ENCODE measurements at places on chromosomes 7 and 10. TPM values are rescaled to one million over a fixed set of nuclear protein-coding genes. Genes with fewer than 3 reads are reported as not detected.

Gene NUTM2A
- total RNA-seq: 1.1 TPM

DNA sequence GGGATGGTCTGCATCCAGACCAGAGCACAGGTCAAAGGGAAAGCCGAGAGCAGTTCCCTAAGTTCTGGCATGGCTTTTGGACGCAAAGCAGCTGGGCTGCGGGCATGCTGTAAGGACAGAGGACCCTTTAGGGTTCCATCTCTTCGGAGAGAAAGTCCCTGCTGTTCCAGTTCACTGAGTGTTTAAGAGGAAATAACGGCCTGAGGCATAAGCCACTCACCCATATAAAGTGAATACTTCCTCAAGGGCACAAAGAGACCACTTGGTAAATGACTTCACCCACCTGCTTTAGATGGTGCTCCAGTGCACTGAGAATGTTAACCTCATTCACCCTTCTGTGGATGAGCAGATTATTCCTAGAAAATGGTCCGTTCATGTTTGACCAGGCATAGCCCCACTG is 586.7 kb upstream of the GALNT17 start:
- H3K4me3 ChIP-seq: no peak overlapping the region
- H3K27me3 ChIP-seq: no peaks in the 10 kb centered on the region
- no peaks in the 10 kb centered on the region for H3K36me3 ChIP-seq
- H3K4me1 ChIP-seq: no peaks in the 10 kb centered on the region
- H3K27ac ChIP-seq: no peak overlapping the region
- DNase-seq: no peak

Gene HOXA13
- total RNA-seq: not detected

Gene SLC16A9
- total RNA-seq: 0.42 TPM

- H3K27me3 ChIP-seq: no peaks in the 10 kb centered on the region
- peak overlapping the region; percentile 82 for H3K27ac ChIP-seq
- H3K4me1 ChIP-seq: no peaks in the 10 kb centered on the region
- peak overlapping the region; percentile 19 for H3K4me3 ChIP-seq
- peak; percentile 53 for DNase-seq
Measured at GRCh38 chr10:129756912-129757901, 206.9 kb downstream of the EBF3 start.

Gene RARRES2
- total RNA-seq: 852 TPM

DNA sequence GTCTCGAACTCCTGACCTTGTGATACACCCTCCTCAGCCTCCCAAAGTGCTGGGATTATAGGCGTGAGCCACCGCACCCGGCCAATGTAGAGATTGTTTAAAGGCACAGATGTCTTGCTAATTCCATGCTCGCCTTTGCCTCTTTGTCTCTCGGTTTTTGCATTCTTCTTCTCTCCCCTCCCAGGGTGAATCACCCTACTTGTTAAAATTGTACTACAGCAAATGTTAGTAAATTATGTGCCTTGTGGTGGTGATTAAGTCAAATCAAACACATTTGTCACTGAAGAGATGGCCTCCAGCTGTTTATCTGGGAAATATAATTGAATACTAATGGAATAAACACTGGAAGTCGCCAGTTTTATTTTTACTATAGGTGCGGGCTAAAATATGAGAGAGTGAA is 384.4 kb upstream of the AUTS2 start:
- no peaks in the 10 kb centered on the region for H3K36me3 ChIP-seq
- H3K27me3 ChIP-seq: no peaks in the 10 kb centered on the region
- no peak overlapping the region for H3K27ac ChIP-seq
- no peak for DNase-seq
- no peak overlapping the region for H3K4me3 ChIP-seq

Gene PTN
- 0.86 TPM for total RNA-seq

- H3K4me1 ChIP-seq: no peaks in the 10 kb centered on the region
- no peaks in the 10 kb centered on the region for H3K27me3 ChIP-seq
- DNase-seq: no peak
- H3K4me3 ChIP-seq: no peak overlapping the region
- H3K27ac ChIP-seq: no peak overlapping the region
Measured at GRCh38 chr7:74568658-74569057, 88.9 kb upstream of the GTF2I start.

Gene SYT15
- total RNA-seq: 0.90 TPM

GRCh38 chr10:33382216-33382600 is 47.7 kb upstream of the NRP1 start:
- no peak for DNase-seq
- H3K36me3 ChIP-seq: no peaks in the 10 kb centered on the region
- no peaks in the 10 kb centered on the region for H3K27me3 ChIP-seq
- H3K4me3 ChIP-seq: no peak overlapping the region
- H3K4me1 ChIP-seq: peaks cover 7% of the 10 kb centered on the region
- no peak overlapping the region for H3K27ac ChIP-seq

DNA sequence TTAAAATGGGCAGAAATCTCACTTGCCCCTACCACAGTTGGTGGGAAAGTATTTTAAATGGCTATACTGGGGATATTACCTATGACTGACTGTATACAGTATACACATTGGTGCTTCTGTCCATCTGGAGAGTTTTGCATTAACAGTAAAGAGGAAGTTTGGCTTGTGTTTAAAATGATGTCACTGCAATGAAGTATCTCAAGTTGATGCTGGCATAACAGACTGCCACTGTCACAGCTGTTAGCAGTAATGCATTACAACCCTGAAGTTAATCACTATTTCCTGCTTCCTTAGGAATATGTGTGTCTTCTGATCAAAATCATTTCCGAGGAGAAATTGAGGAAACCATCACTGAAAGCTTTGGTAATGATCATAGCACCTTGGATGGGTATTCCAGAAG is 1.9 kb downstream of the DKK1 start:
- no peaks in the 10 kb centered on the region for H3K36me3 ChIP-seq
- no peak overlapping the region for H3K27ac ChIP-seq
- peaks cover 19% of the 10 kb centered on the region for H3K4me1 ChIP-seq
- no peaks in the 10 kb centered on the region for H3K27me3 ChIP-seq
- H3K4me3 ChIP-seq: no peak overlapping the region

DNA sequence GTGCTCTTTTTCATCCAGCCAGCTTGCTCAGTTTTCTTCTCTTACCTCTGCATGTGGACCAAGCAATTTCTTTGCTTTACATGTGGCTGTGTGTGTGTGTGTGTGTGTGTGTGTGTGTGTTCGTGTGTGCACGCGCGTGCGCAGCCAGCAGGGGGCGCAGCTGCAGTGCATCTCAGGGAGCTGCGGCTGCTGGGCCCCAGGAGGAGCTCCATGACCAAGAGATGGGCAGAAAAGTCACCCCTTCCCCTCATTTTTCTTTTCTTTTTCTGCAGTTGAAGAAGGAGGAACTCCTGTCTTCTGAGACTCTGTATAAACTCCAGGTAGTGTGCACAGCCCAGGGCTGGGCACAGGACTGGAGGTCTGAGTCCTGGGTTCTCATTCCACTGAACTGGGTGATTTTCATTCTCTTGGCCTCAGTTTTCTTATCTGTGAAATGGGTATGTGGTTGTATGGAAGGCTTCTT is 41.8 kb downstream of the BLNK start:
- H3K36me3 ChIP-seq: peaks cover 21% of the 10 kb centered on the region
- H3K4me1 ChIP-seq: no peaks in the 10 kb centered on the region
- no peaks in the 10 kb centered on the region for H3K27me3 ChIP-seq
- DNase-seq: peak; percentile 83
- H3K4me3 ChIP-seq: no peak overlapping the region
- H3K27ac ChIP-seq: no peak overlapping the region

Gene PNLIP
- total RNA-seq: not detected

DNA sequence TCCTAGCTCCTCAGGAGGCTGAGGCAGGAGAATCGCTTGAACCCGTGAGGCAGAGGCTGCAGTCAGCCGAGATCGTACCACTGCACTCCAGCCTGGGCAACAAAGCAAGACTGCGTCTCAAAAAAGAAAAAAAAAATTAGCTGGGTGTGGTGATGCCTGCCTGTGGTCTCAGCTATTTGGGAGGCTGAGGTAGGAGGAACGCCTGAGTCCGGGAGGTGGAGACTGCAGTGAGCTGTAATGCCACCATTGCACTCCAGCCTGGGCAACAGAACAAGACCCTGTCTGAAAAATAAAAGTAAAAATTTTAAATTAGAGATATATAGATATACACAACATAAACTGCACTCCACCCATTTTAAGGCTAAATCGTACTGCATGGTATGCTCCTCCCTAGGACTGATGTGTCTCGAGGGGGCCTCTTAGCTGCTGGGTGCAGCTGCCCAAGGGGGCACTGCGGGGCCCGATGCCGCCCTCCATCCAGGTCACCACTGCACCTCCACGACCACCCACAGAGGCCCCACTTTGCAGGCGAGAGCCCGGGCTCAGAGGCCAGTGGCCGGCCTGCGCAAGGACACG is 40.9 kb upstream of the FOXK1 start:
- H3K36me3 ChIP-seq: no peaks in the 10 kb centered on the region
- DNase-seq: no peak
- peak overlapping the region; percentile 92 for H3K27ac ChIP-seq
- no peaks in the 10 kb centered on the region for H3K27me3 ChIP-seq

DNA sequence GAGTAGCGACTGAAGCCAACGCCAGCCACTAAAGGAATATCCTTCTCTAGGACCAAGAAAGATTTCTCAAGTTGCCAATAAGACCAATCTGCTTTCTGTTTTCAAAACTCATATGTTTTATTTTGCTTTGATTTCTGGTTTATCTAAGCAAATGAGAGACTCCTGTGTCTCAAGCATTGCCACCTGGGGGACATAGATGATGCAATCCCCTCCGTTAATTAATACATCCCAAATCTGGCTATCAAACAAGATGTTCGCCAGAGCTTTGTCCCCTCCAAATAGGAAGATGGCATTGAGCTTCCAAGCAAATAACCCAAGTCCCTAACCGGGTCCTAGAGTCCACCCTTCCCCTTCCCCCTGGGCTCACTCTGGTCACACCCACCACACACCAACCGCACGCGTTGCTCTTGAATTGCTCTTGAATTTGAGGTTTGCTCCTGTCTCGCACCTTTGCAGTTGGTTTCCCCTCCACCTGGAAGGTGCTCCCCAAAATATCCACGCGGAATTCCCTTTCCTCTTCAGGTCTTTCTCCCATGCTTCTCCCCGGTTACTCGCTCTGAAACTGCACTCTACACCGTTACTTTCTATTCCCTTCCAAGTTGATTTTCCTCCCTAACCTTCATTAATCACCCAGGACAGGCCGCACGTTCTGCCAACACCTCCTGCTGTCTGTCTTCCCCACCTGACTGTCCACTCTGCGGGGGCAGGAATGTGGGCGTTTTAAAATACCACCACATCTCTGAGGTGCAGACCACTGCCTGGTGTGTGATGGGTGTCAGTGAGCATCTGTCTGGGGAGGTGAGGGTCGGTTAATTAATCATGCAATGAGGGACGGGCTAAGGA is 64.1 kb upstream of the RNF32 start:
- no peak overlapping the region for H3K4me3 ChIP-seq
- no peaks in the 10 kb centered on the region for H3K27me3 ChIP-seq
- H3K4me1 ChIP-seq: no peaks in the 10 kb centered on the region
- DNase-seq: no peak
- H3K36me3 ChIP-seq: no peaks in the 10 kb centered on the region

DNA sequence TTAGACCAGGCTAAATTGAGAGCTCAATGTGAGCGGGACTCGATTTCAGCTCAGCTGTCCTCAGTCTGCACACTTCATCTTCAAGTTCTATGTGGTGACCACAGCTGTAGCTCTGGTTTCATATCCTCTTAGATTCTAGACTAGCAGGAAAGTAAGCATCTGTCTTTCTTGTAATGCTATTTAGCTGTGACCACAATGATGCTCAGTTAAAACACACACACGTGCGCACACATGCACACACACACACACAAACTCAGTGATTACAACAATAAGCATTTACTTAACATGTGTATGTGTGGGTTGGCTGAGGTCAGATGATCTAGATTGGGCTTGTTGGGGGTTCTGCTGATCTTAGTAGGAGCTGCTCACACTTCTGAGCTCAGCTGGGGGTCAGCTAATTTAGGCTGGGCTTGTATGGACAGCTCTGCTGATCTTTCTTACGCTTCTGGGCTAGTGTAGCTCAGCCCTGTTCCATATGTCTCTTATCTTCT is 82.5 kb downstream of the ZNF365 start:
- no peaks in the 10 kb centered on the region for H3K36me3 ChIP-seq
- no peaks in the 10 kb centered on the region for H3K27me3 ChIP-seq
- H3K27ac ChIP-seq: no peak overlapping the region
- H3K4me1 ChIP-seq: no peaks in the 10 kb centered on the region
- no peak for DNase-seq
- no peak overlapping the region for H3K4me3 ChIP-seq

DNA sequence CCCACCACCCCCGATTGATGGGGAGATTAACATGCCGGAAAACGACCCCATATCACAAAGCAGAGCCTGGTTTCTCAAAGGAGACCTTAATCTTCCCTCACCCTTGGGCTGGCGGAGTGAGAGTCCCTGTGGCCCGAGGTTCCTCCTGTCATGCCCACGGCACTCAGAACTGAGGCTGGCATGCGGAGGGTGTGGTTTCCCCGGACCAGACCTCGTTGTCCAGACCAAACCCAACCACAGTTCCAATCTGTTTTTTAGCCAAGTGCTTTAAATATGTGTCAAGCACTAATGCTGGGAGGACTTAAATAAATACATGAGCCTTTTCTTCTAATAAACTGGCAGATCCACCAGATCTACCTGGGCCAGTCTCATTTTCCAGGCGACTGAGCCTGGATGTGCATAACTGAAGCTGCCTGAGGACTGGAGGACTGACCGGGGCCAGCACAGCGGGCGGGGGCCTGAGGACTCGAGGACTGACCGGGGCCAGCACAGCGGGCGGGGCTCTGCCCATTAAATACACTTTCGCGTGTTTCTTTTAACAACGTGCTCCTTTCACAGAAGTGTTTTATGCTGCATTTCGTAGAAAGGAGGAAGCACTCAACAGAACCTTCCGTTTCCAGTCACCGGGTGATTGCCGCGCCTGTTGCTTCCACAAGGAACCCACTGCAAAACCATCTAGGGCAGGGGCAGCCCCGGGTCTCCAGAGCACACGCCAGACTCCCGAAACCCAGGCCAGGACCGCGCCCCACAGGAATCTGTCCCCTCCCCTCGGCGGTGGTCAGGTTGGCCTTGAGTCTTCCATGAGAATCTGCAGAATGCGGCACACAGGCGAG is 334.6 kb downstream of the PTPRN2 start:
- H3K4me1 ChIP-seq: no peaks in the 10 kb centered on the region
- DNase-seq: no peak
- H3K4me3 ChIP-seq: no peak overlapping the region
- H3K27me3 ChIP-seq: no peaks in the 10 kb centered on the region
- H3K27ac ChIP-seq: no peak overlapping the region

Gene NRCAM
- 1.9 TPM for total RNA-seq

Gene GRID2IP
- total RNA-seq: not detected

Gene GOLGA7B
- total RNA-seq: 0.11 TPM

DNA sequence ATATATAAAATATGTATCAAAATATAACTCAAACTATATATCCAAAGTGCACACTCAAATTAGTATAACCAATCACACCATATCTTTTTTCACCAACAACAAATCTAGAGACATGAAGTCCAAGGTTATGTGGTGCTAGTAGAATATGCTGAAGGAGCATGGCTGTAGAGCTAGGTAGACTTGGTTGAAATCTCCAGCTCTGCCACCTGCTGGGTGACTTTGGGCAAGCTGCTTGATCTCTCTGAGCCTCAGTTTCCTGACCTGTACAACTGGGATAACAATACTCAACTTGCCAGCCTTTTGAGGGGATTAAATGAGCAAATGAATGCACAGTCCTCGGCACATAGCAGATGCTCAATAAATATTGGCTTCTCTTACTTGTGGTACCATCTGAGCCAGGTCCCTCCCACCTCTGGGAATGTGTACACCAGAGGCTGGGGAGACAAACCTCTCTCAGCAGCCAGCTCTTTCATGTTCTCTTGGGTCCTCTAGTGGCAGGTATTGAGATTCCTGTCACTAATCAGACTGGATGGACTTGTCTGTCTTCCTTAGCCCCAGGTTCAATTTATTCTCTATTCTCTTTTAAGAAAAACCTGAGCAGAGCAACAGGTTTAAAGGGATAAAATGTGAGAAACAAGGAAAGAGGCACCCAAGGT is 94.3 kb upstream of the PDE1C start:
- H3K4me1 ChIP-seq: no peaks in the 10 kb centered on the region
- no peak overlapping the region for H3K4me3 ChIP-seq
- H3K36me3 ChIP-seq: no peaks in the 10 kb centered on the region
- no peaks in the 10 kb centered on the region for H3K27me3 ChIP-seq
- DNase-seq: no peak

Gene CYP2W1
- not detected for total RNA-seq
